IMR-90 (cell line): ENCODE measurements at places on chromosomes 13 and 19. TPM values are rescaled to one million over a fixed set of nuclear protein-coding genes. Genes with fewer than 3 reads are reported as not detected.

- DNase-seq: peak; percentile 69
These were observed 14.6 kb downstream of the PROSER1 start for GRCh38 chr13:39023316-39023715.

DNA sequence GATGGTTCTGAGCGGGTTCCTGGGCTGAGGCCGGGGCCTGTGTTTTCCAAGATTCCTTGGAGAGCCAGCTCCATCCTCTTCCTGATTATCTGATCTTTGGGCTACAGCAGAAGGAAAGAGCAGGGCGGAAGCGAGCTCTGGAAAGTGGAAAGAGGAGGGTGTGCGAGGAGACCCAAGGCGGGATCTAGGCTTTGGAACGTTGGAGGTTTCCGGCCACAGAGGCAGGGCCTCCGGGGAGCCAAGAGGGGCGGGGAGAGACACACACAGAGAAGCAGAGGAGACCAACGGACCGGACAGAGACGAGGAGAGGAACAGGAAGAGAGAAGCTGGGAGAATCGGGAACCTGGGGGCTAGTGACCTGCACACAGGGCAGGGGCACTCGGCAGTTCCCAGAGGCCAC is at the start of gene CLEC11A:
TSS of gene CLEC11A (plus strand) at position 296 of the 400 bp plus-strand sequence. CDS start 162 bp downstream, outside the sequence.
- DNase-seq: peak; percentile 80

DNA sequence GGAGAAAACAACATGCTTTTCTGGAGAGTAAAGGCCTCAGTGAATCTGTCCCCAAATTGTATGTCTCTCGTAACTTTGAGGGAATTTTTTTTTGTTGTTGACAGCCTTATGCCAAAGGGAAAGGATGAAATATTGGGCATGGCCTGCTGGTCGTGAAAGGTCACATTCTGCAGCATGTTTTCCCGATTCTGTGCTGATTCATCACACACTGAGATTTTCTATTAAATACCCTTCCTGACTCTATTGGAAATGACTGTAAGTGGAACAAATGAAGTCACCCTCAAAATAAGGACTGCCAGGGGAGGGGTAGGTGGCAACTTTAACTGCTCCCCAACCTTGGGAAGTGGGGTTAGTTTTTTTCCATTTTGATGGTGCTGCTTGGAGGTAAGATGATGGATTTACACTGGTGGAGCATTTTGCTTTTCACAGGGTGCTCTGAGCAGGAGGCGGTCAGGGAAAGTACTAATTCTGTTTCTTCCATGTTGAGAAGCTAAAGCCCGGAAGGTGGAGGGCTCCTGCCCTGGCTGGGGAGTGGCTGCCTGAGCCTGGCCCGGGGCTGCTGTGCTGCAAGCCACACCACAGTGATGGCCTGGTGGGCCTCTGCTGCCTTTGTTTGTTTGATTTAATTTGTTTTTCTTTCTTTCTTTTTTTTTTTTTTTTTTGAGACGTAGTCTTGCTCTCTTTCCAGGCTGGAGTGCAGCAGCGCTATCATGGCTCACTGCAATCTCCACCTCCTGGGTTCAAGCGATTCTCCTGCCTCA is 116.8 kb upstream of the SPATA13 start:
- no peak for DNase-seq

GRCh38 chr19:11479090-11479897 is 1.6 kb downstream of the ELAVL3 start:
- no peak for DNase-seq

DNA sequence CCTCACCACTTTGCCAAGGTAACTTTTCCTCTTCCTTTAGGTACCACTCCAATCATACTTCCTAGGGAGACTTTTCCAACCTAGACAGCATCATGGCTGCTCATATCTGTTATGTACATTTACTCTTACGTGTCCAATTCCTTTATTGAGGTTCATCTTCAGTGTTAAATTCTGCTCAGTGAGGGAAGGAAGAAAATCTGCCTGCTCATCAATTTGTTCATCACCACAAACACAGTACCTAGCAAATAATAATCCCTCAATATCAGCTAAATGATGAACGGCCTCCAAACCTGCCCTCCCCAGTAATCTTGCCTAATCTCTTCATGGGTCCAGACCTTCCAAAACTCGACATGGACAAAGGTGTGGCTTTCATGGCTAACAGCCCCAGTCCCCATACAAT is 380.8 kb downstream of the KCTD12 start:
- no peak for DNase-seq

SERPINE3 gene
- total RNA-seq: not detected in 2 replicates

ZNF224 gene
- total RNA-seq: 24.4 and 26.3 TPM in 2 replicates

SLC25A42 gene
- 1.9 and 2.0 TPM in 2 replicates for total RNA-seq

ZNF418 gene
- 3.4 and 4.2 TPM in 2 replicates for total RNA-seq

TEX29 gene
- not detected in 2 replicates for total RNA-seq

CELF5 gene
- not detected in 2 replicates for total RNA-seq
